HFF-Myc (cell line): ENCODE measurements at places on chromosomes 3 and 15.

- DNase-seq: no peak
These were observed 958 bp downstream of the GLDN start for GRCh38 chr15:51342227-51342999.

GRCh38 chr3:46369675-46370132 lies 1.0 kb upstream of the CCR5 start:
- DNase-seq: no peak

DNA sequence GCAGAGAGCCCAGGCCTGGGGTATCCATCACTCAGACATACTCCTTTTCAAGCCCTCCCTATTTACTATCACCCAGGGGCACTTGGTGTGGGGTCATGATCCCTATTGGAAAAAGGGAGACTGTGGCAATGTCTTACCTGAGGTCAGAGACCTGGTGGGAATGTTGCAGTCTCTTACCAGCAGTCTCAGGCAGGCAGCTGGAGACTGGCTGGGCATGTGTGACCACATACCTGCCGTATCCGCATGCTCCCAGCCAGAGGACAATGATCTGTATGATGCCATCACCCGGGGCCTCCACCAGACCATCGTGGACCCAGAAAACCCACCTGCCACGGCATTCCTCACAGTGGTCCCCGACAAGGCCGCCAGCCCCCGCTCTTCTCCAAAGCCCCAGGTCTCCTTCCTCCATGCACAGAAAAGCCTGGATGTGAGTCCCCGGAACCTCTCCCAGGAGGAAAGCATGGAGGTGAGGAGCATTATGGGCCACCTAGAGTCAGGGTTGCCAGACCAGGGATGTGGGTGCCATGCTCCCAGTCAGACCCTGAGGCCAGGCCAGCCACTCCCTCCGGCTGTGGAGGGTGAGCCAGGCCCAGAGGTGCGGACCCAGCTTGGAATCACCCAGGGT lies 5.9 kb downstream of the SH2D7 start:
- DNase-seq: no peak

- DNase-seq: no peak
These were observed 344.4 kb upstream of the C2CD4B start for GRCh38 chr15:62509395-62509958.

GRCh38 chr3:11600501-11601282 lies 43.0 kb downstream of the VGLL4 start:
- DNase-seq: peak; percentile 96

DNA sequence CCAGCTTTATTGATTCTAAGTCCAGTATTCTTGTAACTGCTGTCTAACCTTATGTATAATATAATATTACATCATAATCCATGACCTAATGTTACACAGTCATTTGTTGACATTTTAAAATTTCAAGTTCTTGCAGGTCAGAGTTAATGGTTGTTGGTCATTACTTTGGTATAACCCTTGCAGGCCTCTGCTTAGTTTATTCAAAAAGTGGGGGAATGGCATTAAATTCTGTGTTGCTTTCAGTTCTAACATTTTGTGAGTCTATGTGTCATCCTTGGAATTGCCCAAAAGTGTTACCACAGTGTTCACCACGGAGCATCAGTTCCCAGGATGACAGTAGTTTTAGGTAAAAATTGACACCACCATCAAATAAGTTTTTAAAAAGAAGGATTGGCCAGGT lies 174.8 kb upstream of the BCL6 start:
- DNase-seq: no peak

GRCh38 chr15:96372554-96372953 lies 42.1 kb downstream of the NR2F2 start:
- no peak for DNase-seq

DNA sequence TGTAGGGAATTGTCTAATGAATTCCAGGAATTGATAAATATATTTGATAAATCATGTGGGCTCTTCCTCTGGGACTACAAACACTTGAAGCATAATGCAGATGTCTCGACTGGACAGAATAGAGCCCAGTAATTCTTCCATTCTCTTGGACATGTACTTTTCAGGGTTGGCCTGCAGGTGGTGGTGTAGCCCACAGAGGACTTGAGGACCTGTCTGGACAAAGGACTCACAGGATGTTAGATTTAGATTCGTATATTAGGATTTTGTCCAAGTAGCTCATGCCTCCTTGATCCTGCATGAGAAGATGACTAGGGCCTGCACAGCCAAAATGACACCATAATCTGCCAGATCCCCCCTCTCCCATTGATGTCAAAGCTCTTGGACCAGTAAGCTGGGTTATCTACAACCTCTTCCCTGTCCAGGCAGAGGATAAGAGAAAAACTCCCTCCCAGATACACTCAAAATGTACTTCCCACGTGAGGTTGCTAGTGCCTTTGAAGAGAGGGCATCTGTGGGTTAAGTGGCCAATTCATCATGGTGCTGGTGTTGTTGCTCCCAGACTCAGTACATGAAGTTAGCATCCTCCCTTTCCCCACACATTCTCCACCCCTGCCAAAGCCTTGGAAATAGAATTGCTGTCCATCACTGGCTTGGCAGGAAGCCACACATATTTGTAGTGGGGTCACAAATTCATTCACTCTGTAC lies 88.6 kb upstream of the ZNF280D start:
- DNase-seq: peak; percentile 56

DNA sequence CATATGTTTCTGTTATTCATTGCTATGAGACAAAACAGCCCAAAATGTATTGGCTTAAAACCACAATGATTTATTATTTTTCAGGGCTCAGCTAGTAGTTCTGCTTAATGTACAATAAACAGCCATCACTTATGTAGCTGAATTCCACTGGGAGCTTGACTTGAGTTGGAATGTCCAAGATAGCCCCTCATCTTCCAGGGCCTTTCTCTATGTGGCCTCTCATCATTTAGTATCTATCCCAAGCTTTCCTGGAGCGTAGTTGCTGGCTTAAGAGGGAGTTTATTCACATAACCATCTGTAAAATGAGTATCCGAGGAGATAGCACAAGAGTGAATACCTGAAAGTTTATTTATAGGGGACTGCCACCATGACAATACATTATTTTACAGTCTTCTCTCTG lies 176.8 kb downstream of the EPHA6 start:
- DNase-seq: no peak

GRCh38 chr3:122784436-122784835 lies 9.2 kb downstream of the HSPBAP1 start:
- DNase-seq: no peak

DNA sequence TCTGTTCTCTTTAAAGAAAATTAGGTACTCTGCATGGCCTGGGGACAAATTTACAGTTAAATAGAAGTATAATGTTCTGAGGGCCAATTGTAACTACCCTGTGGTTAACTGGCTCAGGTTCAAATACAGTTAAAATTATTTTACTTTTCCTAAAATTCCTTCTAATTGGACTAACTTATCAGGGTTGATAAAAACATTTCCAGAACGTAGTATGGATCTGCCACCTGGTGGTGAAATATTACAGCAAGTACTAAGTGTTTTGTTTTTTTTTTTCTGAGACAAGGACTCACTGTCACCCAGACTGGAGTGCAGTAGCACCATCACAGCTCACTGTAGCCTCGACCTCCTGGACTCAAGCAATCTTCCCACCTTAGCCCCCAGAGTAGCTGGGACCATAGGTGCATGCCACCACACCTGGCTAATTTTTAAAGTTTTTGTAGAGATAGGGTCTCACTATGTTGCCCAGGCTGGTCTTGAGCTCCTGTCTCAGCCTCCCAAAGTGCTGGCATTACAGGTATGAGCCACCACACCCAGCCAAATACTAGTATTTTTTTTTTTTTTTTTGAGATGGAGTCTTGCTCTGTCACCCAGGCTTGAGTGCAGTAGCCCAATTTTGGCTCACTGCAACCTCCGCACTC lies 29.2 kb downstream of the NEO1 start:
- DNase-seq: peak; percentile 39

GRCh38 chr15:74316141-74316540 lies 51.3 kb downstream of the CYP11A1 start:
- no peak for DNase-seq

GRCh38 chr15:29945943-29946596 lies 123.8 kb upstream of the TJP1 start:
- no peak for DNase-seq

DNA sequence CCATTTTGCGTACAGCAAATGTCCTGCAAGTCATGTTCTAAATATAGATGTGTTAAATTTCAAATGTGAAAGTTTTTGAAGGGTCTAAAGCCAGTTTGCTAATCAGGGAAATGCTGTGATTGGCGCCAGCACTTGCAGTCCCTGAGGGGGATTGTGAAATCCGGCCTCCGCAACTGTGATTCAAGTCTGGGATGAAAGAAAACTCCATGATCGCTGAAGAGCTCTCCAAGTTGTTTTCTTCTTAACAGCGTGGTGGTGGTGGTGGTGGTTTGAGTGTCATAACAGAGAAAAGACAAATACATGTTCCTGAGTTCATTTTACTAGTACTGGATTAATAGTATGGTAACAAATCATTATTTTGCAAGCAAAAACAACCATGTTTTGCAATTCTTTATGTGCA lies 51.8 kb downstream of the MITF start:
- no peak for DNase-seq

DNA sequence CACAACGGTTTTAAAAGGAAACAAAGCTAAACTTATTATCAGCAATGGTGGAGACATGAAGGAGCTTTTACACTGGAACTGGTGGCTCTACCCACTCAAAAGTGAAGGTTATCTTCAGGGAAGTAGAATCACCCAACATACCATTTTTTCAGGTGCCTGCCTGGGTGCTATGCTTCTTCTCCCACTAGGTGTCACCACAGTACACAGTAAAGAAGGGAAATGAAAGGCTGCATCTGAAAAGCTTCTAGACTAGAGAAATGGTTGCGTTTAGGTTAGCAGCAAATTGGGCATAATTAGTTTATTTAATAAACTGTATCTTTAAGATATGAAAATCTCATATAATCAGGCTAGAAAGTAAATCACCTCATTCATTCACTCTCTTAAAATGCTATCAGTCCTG lies 47.0 kb upstream of the SELENOK start:
- DNase-seq: peak; percentile 16

DNA sequence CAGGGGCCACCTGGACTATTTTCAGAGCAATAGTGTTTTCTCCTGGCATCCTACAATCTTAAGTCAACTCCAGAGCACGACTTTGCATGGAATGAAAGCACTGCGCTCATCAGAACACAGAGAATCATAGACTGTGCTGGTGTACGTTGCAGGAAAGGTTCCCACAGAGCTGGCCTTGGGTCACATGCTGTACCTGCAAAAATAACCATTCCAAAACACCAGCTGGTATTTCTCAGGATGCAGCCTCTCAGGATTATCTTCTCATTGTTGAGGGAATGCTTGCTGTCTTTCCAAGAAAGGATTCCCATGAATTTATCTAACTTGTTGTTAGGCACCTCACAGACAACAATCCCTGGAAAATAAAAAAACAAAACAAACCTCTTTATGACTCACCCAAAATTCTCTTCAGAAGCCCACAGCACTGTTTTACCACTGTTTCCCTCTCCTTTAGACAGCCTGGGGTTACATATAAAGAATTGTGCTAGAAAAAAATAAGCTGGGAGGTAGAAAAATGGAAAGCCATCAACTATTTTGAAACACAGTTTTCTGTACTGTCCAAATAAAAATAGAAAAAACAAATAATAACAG lies 131.7 kb downstream of the ATP8B4 start:
- no peak for DNase-seq

DNA sequence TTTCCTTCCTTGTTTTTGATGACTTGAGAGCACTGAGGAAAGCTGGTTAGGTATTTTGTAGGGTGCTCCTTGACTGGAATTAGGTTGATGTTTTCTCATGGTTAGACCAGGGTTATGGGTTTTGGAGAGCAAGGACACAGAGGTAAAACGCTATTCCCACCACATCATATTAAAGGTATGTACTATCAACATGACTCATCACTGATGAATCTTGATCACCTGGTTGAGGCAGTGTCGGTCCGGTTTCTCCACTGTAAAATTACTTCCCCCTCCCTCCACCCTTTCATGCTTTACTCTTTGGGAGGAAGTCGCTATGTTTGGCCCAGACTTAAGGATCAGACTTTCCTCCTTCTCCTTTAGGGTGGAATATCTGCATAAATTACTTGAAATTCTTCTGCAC lies 201.6 kb downstream of the EDEM1 start:
- no peak for DNase-seq

DNA sequence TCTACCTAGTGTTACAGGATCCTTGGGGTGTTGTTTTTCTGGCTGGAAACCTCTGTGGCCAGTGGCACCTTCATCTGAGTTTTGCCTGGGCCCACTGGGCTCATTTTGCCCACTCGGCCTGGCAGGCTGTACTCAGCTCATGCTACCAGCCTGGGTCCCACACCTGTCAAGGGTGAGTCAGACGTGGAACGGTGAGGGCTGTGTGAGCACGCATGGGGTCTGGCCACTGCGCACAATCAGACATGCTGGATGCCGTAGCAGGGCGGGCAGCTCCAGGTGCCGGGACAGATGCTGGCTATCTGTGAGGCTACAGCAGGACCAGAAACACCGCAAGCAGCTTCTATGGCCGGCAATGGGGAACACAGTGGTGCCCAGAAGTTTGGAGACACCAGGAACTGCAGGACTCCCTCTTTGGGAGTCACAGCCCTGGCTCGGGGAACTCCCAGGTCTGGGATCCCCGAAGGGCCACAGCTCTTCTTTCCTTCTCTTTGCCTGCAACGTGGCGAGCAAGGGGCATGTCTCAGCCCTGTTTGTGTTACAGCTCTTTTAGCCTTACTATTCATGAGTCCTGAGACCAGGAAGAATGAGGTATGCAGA lies 35.9 kb upstream of the DNAJC13 start:
- DNase-seq: no peak

DNA sequence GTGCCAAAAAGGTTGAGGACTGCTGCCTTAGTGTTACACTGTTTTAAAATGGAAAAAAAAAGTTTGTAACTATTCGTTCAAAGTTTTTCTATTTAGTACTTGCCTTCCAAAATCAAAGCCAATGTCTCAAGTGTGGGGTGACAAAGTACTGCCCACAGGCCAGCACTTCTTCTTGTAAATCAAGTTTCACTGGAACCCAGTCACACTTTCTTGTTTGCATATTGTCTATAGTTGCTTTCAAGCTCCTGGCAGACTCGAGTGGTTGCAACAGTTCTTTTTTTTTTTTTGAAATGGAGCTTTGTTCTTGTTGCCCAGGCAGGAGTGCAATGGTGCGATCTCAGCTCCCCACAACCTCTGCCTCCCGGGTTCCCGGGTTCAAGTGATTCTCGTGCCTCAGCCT lies 75.3 kb upstream of the RPL35A start:
- no peak for DNase-seq

DNA sequence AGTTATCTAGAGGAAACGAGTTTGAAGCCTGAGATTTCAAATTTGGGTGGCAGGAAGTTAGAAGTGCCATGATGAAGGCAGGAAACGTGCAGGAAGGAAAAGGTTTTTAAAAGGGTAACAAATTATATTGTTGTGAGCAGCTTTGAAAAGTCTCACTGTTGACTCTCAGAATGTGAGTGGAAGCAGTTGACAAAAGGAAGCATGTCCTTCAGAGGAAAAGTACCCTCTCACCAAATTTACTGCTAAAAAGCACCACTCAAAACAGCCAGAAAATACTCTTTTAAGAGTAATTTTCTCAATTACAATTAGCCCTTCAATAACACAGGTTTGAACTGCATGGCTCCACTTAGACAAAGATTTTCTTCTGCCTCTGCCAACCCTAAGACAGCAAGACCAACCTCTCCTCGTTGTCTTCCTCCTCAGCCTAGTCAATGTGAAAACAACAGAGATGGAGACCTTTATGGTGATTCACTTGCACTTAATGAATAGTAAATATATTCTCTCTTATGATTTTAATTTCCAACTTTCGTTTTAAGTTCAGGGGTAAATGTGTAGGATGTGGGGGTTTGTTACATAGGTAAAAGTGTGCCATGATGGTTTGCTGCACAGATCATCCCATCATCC lies 117.1 kb upstream of the LIPC start:
- no peak for DNase-seq
